NCI-H1694 treated with DMSO at 0.1 percent for 48 hours (cell line): ENCODE measurements at places on chromosomes 13 and 19.

DNA sequence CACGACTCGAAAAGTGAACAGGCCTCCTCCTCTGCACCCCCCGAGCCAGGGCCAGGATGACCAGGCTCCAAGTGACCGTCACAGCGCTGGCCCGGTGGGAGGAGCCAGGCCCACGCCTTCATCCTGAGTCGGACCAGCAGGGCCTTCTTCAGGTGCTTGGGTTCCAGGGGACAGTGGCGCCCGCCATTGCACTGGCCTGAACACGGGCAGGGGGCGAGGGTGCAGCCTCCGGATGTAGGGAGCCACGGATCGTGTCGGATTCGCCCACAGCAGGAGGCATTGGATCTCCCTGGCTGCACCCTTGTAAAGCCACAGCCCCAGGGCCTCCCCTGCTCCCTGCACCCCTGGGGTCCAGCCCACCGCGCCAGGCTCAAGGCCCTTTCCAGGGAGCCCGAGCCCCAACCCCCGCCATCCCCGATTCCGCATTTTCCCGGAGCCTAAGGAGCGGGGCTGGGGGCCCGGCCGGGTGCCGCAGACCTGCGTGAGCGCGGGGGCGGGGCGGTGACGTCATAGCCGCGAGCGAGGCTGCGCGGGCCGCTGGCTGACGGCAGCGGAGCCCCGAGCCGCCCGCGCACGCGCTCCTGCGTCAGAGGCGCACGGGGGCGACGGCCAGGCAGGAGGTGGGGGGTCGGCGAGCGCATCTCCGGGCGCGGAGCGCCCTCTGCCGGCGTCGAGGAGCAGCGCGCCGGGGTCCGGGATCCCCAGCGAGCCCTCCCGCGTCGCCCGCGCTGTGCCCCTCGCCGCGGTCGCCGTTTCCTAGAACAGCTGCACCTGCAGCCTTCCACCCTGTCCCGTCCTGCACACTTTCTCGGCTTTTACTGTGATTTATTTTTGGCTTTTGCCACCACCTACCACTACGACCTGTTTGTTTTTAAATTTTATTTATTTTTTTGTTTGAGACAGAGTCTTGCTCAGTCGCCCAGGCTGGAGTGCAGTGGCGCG is 1.5 kb upstream of the ATP5F1D start:
- peak; percentile 74 for DNase-seq

DNA sequence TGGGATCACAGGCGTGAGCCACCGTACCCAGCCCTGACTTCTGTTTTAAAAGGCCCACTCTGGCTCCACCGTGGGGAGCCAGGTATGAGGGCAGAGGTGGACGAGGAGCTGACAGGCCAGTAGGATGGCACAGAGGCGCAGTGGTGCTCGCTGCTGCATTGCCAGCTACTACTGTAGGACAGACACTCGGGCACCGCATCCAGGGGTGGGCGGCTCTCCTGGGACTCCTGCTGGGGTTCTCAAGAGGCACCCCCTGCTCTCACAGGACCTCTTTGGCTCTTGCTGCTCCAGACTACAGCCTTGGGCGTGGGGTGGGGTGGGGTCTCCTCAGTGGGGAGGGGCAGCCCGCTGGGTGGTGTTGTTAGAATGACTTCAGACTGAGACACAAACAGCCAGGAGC is 53.4 kb downstream of the LATS2 start:
- no peak for DNase-seq

GRCh38 chr19:42111811-42112210 is 20.4 kb downstream of the POU2F2 start:
- DNase-seq, result no peak

DNA sequence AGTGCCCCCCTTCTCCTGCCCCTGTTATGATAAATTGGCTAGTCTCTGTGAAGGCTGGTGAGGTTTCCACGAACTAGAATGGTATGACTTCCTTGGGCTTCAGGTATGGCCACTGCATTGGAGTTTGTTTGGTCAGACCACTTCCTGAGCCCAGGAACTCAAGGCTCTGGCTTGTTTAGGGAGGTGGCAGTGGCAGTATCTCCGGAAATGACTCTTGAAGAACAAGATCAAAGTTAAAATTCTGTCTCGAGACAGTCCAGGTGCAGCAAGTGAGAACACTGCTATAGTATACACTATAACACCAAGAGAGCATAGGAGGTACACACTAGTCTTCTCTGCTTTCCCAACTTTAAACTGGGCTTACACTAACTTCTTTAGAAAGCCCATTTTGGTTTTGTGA is 309.1 kb downstream of the KLF12 start:
- DNase-seq, result no peak

GRCh38 chr19:12521996-12522395 is 29.3 kb downstream of the ZNF564 start:
- DNase-seq, result no peak

GRCh38 chr13:94006296-94006695 is 473.2 kb downstream of the DCT start:
- DNase-seq, result no peak

- no peak for DNase-seq
Measured at GRCh38 chr13:77903435-77903834, 15.2 kb downstream of the EDNRB start.

- DNase-seq, result no peak
Measured at GRCh38 chr19:48500830-48501493, 10.7 kb downstream of the LMTK3 start.

GRCh38 chr19:750640-751423 is at the start of gene MISP:
TSS of gene MISP (plus strand) at chr19:751112. CDS start at chr19:756947, 5,835 bp downstream.
- DNase-seq, result no peak

- no peak for DNase-seq
Measured at GRCh38 chr13:112908342-112908741, 60.7 kb upstream of the MCF2L start.

- DNase-seq, result peak; percentile 34
Measured at GRCh38 chr13:50123862-50124535, 108.8 kb downstream of the KCNRG start.

DNA sequence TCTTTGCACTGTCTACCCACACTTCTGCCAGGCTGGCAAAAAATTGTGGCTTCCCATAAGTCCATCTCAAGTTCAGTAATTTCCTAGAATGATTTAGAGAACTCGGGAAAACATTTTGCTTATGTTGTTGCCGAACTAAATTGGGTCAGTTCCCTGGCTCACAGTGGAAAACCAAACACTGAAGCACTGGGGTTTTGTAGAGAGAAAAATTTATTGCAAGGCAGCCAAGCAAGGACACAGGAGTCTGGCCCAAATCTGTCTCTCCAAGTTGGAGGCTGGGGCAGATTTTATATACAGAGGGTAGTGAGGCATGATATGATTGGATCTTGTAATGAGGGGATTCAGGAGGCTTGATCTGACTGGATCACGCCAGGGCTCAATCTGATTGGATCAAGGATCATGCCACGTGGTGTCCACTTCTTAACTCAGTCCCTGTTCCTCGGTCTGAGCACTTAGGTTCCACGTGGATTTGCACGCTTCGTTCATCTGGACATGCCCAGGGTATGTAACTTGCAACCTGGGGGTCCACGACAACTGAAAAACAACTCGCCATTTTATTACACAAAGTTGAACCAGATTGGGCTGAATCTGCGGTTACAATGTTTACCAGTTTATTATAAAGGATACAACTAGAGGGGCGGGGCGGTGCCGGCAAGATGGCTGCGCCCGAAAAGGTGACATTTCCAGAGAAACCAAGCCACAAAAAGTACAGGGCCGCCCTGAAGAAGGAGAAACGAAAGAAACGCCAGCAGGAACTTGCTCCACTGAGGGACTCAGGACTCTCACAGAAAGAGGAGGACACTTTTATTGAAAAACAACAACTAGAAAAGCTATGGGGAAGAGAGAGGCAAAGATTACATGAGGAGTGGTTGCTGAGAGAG is 7.3 kb downstream of the CD209 start:
- no peak for DNase-seq

DNA sequence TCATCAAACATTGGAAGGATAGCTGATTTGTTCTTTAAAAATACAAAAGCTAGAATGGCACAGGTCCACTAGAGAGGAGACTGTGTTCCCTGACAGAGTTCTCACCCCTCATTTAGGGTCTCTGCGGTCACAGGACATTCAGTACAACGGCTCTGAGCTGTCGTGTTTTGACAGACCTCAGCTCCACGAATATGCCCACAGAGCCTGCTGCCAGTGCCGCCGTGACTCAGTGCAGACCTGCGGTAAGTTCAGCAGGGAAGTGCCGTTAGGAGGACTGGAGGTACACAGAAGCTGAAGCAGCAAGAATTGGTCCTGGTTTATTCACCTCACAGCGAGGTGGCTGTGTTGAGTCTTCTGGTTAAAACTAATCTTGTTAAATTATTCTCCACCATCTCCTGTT is 90.0 kb downstream of the TNFRSF19 start:
- no peak for DNase-seq

DNA sequence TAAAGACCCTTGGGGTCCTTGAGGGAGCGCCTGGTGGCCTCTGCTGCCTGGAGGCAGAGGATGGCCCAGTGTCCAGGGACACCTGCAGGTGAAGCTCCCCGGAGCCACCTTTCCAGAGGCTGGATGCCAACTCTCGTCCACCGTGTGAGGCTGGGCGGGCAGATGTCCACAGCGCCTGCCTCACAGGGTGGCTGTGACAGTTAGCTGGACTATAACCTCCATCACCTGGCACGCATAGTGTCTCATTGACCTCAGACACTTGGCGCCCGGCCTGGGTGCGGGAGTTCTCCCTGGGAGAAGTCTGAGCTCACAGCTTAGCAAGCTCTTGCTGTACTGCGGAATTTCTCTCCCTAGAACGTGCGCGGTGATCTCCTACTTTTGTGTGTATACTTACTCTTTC is 9.8 kb downstream of the BICRA start:
- DNase-seq, result no peak

DNA sequence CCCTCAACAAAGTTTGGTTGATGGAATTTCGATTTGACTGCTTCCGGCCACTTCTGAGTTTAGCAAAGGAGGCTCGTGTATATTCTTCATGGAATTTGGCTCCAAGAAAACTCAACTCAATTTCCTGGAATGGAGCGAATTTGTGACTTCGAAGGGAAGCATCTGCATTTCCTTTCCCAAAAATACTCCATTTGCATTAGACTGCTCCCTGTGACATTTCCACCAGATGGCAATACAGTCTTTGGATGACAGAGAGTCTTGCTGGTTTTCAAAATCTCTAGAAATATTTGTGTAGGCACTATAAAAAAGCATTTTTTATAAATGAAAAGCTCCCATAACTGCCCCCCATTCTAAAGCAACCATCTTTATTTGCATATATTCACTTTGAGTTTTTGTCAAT is 4.1 kb downstream of the C1QTNF9 start:
- no peak for DNase-seq

DNA sequence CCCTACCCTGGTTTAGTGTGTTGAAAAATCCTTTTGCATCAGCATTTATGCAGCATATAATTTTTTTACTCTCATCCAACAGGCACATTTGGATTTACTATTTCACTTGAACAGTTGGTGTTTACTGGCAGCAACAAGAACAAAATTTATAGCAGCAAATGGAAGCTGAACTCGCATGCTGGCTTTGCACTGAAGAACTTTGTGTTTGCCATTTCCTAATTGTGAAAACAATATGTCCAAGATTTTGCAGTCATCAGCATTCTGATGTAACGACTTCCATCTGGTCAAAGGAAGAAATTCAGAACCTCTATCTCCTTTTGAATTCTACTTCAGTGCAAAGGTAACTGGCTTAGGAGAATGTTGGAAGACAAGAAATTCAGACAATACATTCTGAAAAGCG is 131.0 kb downstream of the DLEU7 start:
- peak; percentile 83 for DNase-seq

DNA sequence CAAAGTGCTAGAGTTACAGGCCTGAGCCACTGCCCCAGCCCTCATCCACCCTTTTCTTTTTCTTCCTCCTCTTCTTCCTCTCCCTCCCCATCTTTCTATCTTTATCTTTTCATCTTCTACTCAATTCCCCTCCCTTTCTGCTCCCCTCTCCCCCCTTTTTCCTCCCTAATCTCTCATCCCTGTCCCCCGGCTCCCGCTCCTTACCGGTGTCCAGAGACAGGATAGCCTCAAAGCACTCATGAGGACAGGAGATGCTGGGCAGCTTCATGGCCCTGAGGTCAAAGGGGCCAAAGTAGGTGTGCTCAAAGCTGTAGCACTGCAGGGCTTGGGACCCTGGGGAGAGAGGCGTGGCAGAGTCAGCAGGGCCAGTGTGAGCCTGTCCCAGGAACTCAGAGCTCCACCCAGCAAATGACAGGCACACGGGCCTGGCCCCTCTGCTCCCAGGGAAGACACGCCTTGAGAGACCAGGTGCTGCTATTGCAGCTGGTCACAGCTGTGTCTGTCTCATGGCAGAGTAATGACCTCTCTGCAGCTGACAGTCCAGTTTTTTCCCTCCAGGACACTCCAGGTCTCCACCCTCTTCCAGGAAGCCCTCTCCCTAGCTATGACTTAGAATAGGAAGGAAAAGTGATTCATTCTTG is 2.6 kb downstream of the LYPD5 start:
- DNase-seq, result no peak

DNA sequence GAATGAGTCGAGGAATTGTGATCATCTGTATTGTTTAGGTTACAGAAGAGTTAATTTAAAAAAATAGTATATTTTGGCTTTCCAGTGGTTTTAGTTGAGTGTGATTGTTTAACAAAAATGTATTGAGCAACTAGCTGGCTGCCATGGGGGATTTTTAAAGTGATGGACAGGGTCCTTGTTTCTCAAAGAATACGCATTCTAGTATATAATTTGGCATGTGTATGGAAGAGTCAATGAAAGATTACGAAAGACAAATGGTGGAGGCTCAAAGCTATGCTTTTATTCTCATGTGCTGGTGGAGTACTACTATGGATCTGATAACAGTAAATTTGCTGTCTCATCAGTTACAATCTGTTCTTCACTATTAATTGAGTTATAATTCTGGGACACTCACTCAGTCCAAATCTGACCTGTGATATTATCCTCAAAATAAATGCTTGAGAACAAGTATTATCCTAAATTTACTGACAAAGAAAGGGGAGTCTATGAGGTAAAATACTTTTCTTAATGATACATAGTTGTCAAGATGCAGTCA is 240.0 kb downstream of the GPC6 start:
- DNase-seq, result no peak

GRCh38 chr19:7970716-7971448 is 27.4 kb upstream of the TIMM44 start:
- peak; percentile 21 for DNase-seq

- DNase-seq, result peak; percentile 25
Measured at GRCh38 chr19:46746281-46747057, at the start of gene STRN4. TSS of gene STRN4 (minus strand) at chr19:46746450. CDS start at chr19:46746430, 20 bp downstream.

- DNase-seq, result no peak
Measured at GRCh38 chr19:609004-609346, 19.3 kb downstream of the HCN2 start.

DNA sequence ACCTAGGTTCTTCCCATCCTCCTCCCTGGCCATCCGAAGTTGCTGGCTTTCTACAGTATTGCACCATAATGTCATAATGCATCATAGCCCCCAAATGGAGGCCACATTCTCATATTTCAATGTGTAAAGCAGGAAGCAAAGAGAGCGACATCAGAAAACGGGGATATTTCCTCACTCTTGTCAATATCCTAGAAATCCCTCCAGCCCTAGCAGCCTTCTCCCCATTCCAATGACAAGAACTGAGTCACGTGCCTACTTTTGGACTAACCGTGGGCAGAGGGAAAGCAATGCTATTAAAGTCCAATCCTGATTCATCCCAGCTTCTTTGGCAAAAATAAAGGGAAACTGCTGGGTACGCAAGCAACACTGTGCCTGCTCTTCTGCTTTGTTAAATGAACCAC is 4.3 kb upstream of the RAP2A start:
- no peak for DNase-seq
